Activated CD8-positive, alpha-beta memory T cell treated with anti-CD3 and anti-CD28 coated beads, Interleukin-2, amount 50 U/mL, for 4 hours (primary cell): ENCODE measurements at places on chromosomes 2 and 18.

GRCh38 chr18:36294031-36294430 is 3.5 kb upstream of the FHOD3 start:
- DNase-seq, result no peak

DNA sequence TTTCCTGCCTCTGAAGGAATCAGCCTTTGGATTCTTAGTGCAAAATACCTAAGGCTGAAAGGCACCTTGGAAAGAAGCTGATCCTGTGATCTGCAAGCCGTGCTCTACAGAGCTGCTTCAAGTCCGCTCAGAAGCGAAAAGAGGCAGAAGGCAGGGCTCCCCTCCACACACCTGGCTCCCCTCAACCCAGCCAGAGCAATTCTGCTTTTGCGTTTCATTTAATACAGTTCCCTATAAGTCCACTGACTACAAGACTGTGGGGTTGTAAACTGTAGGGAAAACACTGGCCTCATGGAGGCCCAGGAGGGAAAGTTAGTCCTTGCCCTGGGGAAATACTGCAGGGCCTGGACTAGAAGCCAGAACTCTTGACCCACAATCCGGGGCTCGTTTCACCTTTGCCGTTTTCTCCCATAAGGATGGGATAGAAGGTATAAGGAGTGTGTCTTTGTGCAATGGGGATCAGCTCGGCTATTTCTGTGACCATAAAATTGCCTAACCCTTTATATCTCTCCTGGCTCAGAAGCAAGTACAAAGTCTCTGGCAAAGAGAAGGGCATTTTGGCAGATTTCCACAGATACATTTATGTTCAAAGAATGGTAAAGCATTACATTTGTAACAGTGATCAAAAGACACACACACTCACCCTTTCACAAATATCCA is 95.8 kb upstream of the TEX51 start:
- DNase-seq, result no peak

GRCh38 chr18:57881818-57882413 is 78.8 kb upstream of the ATP8B1 start:
- peak; percentile 52 for DNase-seq

DNA sequence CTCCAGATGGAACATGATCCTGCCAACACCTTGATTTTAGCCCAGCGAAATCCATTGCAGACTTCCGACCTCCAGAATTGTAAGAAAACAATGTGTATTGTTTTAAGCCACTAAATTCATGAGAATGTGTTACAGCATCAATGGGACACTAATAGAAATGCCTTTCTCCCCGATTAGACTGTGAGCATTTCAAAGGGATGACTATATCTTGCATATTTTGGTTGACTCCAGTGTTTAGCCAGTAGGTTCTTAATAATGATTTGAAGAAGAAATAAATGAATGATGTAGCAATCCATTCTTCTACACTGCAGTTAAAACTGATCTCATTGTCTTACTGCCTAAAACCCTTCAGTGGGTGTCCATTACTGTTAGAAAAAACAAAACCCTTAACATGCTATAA is 67.4 kb upstream of the ACVR1C start:
- DNase-seq, result no peak

- no peak for DNase-seq
Measured at GRCh38 chr2:27086724-27087593, at the start of gene KHK. Gene KHK (plus strand): TSS chr2:27086772. CDS start chr2:27087260, 488 bp downstream.

- no peak for DNase-seq
Measured at GRCh38 chr2:29276151-29276550, 160.9 kb downstream of the CLIP4 start.

- DNase-seq, result no peak
Measured at GRCh38 chr18:63112706-63113105, 206.9 kb downstream of the BCL2 start.

- DNase-seq, result no peak
Measured at GRCh38 chr18:49048396-49049020, 97.7 kb upstream of the SMAD7 start.

DNA sequence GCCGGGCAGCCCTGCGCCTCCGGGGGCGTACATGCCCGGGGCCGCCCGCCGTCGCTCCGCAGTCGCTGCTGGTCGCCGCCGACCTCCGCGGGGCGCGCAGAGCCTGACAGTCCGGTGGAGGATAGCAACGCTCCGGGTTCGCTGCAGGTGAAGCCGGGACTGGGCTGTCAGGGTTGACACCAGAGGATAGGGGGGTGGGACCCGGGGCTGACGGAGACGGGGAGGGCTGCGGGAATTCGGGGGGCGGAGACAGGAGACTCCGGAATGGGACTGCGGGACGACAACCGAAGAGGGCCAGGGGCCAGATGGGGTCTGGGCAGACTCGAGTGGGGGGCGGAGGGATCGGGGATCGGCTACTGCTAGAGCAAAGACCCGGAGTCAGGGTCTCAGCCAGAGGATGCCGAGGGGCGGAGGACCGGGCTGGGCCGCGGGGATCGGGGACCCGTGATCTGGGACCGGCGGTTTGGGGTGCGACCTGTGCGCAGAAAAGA is 403 bp downstream of the TMEM127 start:
- DNase-seq, result no peak

DNA sequence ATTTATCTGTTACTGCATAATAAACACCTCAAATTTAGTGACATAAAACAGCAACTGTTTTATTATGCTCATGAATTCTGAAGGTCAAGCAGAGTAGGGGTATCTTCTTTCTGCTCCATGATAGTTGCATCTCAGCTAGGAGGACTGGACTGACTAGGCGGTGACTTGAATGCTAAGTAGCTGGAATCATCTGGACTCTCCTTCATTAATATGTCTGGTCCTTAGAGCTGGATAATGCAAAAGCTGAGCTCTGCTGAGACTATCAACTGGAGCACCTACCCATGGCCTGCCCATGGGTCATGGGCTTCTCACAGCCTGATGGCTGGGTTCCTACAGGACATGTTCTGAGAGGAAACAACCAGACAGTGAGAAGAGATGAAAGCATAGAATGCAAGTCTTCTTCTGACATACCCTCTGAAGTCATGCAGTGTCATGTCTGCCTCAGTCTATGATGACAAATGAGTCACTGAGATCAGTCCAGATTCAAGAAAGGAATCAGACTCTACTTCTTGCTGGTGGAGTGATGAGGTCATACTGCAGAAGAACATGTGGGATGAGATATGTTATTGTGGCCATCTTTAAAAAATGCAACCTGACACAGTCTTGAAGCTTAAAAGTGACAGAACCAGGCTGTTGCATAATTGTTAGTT is 174.2 kb upstream of the OSR1 start:
- DNase-seq, result no peak

DNA sequence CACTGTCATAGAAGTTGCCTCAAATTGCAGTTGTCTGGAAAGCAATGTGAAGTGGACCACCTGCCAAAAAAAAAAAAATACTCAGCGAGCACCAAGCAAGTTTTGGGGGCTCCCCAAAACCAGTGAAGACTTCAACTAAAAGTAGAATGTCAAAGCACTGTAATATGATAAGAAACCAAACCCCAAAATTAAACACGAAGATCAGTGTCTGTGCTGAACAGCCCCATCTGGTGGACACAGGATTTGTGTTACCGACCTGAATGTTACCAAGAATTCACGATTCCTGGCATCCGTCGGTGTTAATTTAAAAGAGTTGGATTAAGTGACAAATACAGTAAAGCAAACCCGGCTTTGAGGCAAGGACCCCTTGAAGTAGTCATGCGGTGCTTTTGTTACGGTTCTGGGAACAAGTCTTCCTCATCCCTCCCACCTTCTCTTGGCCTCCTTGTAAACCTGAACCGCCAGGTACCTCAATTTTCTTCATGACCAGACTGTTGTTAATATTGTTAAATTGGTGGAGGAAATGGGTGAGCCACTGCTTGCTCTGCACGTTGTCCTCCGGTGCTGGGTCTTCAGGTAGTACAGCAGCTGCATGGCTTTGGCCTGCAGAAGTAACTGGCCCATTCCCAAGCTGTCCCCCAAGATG is 31.3 kb upstream of the SSB start:
- peak; percentile 58 for DNase-seq

GRCh38 chr2:236333417-236334121 is 69.4 kb upstream of the ASB18 start:
- no peak for DNase-seq

DNA sequence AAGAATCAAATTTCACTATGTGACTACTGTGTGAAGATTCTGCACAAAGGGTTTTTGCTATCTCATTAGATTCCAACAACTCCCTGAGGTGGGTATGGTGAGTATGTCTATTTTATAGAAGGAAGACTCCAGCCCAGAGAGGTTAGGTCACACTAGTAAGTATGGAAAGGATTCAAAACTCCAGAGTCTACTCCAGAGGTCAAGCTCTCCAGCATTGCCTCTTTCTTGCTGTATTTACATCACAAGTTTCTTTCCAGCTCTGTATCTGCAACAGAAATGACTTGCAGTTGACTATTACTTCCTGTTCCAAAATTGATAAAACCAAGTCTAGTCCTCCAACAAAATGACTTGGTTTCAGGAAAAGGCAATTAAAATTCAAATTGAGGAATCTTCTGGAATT is 2.1 kb downstream of the COL4A4 start:
- DNase-seq, result no peak

DNA sequence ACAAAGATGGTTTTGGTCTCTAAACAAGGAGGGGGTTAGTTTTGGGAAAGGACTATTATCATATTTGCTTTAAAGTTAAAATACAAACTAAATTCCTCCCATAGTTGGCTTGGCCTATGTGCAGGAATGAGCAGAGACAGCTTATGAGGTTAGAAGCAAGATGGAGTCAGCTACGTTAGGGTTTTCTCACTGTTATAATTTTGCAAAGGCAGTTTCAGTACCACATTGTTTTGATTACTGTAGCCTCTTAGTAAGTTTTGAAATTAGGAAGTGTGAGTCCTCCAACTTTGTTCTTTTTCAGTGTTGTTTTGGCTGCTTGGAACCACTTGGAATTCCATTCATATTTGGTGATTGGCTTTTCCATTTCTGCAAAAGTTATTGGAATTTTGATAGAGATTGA is 23.4 kb downstream of the LCLAT1 start:
- no peak for DNase-seq

DNA sequence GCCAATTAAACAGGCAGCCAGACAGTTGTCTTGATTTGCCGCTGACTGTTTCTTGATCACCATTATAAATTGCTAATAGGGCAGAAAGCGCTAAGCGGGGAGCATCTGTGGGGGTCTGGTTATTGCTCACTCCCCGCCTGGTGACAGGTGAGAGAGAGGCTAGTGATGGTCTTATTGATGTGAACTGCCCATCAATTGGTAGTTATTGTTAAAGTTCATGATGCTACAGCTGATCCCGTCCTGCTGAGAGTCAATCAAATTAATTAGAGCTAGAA is 148.5 kb downstream of the LNPK start:
- DNase-seq, result no peak

- no peak for DNase-seq
Measured at GRCh38 chr2:230012267-230012884, 56.3 kb downstream of the SLC16A14 start.

DNA sequence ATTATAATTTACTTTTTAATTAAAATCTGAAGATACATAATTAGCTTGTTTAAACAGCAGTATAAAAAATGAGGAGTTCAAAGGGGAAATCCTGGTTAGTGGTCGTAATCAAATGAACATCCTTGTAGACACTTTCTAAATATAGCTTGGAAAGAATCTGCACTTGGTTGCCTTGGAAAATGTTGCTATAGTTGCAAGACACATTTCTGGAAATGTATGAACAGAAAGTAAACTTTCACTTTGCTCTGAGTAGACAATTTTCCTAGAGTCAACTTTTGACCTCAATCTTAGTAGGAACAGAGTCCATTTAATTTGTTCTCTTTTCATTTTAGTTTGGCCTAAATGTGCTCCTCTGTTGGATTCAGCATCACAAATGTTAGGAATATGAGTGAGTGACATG is 38.3 kb downstream of the GCA start:
- DNase-seq, result no peak

GRCh38 chr2:96884299-96885094 is 14.6 kb upstream of the SEMA4C start:
- no peak for DNase-seq

- DNase-seq, result no peak
Measured at GRCh38 chr2:63553049-63553448, 35.2 kb downstream of the WDPCP start.

DNA sequence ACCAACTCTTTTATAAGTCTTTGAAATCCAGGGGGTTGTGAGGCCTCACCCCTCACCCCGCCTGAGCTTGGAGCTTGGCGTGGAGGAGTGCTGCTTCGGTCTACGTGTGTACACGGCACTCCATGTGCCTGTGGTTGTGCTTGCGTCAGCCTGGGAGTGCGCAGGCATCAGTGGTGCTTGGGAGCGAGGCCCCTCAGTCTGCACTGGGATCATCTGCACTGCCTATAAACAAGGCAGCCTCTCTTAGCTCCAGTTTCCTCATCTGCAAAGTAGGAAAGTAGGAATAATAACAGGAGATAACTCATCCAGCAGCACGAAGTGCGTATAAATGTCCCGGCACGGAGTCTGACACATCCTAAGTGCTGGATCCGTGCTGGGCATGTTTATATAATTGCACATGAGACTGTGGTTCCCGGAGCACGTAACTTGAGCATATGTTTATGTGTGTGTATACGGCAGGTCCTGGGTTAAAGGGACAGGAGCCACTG is 1.2 kb downstream of the GYPC start:
- DNase-seq, result peak; percentile 49
